IPS DF 6.9 (cell line): ENCODE measurements at places on chromosomes 5 and 9.

DNA sequence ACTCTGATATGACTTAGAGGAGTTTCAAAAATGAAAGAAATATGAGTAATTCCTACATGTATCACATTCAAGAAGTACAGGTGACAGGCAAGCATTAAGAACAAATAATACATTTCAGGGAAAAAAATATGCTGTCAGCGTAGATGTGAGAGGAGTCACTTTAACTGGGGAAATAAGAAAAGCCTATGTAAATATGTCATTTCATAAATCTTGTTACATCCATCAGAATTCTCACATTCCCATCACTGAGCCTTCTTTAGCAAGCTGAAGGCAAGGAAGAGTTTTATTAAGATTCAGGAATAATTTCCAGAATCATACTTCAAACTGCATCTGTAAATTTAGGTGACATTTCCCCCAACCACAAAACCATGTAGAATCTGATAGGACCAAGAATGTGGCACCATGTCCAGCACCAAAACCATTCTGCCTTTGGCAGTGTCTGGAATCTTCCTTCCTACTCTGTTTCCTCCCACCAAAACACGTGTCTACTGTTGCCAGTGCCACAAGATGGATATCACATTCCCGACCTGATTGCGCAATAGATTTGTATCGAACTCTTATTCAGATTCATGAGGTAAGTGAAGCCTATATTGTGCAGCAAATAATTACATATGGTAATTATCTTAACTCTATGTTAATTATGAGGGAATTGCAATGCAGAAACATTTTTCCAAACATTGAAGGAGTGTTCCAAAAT is 690.9 kb downstream of the ISL1 start:
- H3K4me1 ChIP-seq, result no peaks in the 10 kb centered on the region
- H3K4me3 ChIP-seq, result no peak overlapping the region
- no peaks in the 10 kb centered on the region for H3K27me3 ChIP-seq
- no peak for DNase-seq
- no peak overlapping the region for H3K27ac ChIP-seq
- H3K36me3 ChIP-seq, result no peaks in the 10 kb centered on the region

- no peak overlapping the region for H3K4me3 ChIP-seq
- no peaks in the 10 kb centered on the region for H3K4me1 ChIP-seq
- no peaks in the 10 kb centered on the region for H3K27me3 ChIP-seq
Observed at GRCh38 chr5:57754616-57755015, 272.0 kb upstream of the ACTBL2 start.

DNA sequence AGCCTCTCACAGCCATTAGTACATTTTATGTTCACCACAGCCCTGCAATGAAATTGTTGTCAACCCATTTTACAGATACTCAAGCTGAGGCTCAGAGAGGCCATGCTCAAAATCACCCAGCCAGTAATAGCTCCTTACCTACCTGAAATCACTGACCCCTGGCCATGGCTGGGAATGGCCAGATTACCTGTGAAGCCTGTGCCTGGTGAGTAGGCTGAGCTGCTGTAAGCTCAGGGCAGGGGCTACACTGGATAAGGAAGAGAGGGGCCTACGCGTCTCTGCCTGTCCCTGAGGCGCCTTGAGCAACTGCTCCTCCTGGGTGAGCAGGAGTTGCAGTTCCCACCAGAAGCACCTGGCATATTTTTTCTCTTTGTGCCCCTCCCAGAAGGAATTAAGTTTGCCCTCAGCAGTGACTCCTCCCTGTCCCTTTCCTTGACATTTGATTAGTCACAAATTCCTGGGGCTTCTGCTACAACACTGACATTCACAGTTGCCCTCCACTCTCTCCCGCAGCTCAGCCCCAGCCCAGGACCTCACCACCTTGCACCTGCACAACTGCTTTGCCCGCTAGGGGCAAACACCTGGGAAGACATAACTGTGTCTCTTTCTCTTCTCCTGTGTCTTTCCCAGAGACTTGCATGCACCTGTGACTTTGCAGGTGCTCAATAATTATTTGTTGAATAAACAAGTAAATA is 5.7 kb downstream of the CLTB start:
- no peaks in the 10 kb centered on the region for H3K36me3 ChIP-seq
- H3K4me1 ChIP-seq, result no peaks in the 10 kb centered on the region
- no peaks in the 10 kb centered on the region for H3K27me3 ChIP-seq
- H3K27ac ChIP-seq, result no peak overlapping the region
- H3K4me3 ChIP-seq, result no peak overlapping the region

GRCh38 chr5:36602704-36603321 is 3.6 kb upstream of the SLC1A3 start:
- H3K36me3 ChIP-seq, result no peaks in the 10 kb centered on the region
- H3K4me1 ChIP-seq, result no peaks in the 10 kb centered on the region; the same call in 1 of the 2 replicates
- H3K4me3 ChIP-seq, result no peak overlapping the region
- no peak overlapping the region for H3K27ac ChIP-seq
- no peaks in the 10 kb centered on the region for H3K27me3 ChIP-seq

GRCh38 chr5:123115020-123115419 is 26.0 kb downstream of the PRDM6 start:
- no peaks in the 10 kb centered on the region for H3K27me3 ChIP-seq
- peaks cover 3% of the 10 kb centered on the region; the same call in 1 of the 2 replicates for H3K4me1 ChIP-seq
- no peak overlapping the region for H3K27ac ChIP-seq
- H3K36me3 ChIP-seq, result no peaks in the 10 kb centered on the region
- DNase-seq, result no peak

- H3K36me3 ChIP-seq, result no peaks in the 10 kb centered on the region
- H3K27ac ChIP-seq, result no peak overlapping the region
- no peak overlapping the region for H3K4me3 ChIP-seq
Observed at GRCh38 chr5:73387149-73387591, 61.4 kb downstream of the FOXD1 start.

DNA sequence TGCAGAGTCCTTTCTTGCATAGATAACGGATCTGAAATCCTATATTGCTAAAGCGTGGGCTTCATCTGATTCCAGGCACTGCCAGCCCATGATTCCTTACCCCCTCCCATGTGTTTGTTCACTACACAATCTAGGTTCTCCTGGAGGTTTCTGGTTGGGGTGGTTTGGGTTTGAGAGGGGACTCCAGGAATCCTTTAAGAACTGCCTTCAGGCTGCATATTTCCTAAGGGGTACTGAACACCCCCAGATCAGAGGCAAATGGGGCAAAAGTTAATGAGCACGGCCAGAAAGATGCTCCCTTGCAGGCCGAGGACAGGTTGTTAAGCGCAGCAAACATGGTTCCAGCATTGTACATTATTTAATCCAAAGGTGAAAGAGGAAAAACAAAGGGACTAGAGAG is 9.9 kb downstream of the NR2F1 start:
- H3K4me1 ChIP-seq, result peaks cover 6% of the 10 kb centered on the region
- no peak overlapping the region for H3K27ac ChIP-seq
- H3K36me3 ChIP-seq, result no peaks in the 10 kb centered on the region; the same call in 1 of the 2 replicates
- peaks cover 93% of the 10 kb centered on the region for H3K27me3 ChIP-seq

DNA sequence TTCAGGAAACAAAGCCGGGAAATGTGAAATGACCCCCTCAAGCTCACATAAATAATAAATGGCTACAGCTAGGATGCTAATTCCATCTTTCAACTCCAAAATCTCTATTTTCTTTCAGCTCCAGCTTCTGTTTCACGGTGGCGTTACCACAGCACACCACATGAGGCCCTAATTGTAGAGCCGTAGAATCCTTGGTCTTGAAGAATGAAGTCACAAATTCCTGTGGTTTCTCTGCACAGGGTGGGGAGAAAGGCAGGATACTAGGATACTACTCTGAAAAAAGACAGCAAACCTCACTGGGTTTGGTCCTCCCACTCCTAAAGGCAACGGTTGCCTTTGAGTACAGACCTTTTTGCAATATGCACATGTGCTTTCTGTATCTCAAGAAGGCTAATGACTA is 13.9 kb upstream of the RARS1 start:
- H3K4me3 ChIP-seq, result no peak overlapping the region
- H3K27ac ChIP-seq, result no peak overlapping the region
- H3K4me1 ChIP-seq, result no peaks in the 10 kb centered on the region

DNA sequence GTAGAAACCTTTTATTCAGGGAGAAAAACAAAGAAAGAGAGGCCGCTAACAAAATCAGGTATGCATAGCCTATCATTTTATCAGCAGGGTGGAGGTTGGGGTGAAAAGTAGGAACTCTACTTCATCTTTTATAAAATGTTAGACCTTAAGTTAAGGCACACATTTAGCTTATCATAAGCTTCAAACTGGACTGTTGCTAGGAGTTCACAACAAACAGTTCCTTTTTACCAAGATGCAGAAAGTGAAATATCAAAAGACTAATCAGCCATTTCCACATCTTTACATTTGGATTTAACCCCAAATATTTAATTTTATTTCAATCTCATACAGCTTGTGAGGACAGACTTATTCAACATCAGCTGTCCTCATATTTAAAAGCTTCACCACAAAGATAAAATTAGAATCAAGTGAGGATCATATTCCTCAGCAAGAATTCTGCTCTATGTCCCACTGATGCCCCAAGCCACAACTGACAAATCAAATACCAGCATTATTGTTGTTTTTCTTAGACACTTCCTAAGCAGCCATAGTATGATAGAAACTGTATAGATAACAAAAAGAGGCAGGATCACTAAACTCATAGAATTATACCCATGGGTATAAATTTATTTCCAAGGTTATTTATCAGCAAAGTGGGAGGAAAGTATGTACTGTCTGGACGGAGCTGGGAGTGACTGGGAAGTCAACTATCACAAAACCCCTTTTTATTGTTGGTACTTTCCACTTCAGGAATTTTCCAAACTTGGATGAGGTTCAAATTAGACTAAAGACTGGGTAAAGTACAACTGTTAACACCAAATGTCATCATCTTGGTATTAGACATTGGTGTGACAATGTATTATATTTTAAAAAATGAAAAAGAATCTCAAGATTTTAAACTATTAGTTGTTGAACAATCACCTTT is 29.9 kb upstream of the MYOT start:
- DNase-seq, result no peak
- no peak overlapping the region for H3K27ac ChIP-seq
- H3K27me3 ChIP-seq, result no peaks in the 10 kb centered on the region
- peaks cover 1% of the 10 kb centered on the region; the same call in 1 of the 2 replicates for H3K4me1 ChIP-seq

DNA sequence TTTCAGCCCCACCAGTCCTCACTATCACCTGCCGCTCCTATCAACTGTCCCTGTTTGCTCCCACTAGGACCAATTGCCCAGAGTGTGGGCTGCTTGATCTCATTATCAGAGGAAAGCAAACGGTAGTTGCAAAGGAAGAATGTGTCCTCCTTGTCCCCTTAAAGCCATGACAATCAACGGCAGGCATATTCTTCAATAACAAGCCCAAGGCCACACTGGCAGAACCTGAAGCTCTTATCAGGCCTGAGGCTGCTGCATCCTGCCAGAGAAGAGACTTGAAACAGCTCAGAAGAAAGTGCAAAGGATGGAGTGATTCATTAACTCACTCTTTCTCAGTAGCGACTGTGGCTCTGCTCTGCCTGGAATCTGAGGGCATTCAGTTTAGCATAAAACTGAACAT is 39.2 kb upstream of the MAN2A1 start:
- no peak overlapping the region for H3K4me3 ChIP-seq
- H3K27ac ChIP-seq, result no peak overlapping the region
- H3K36me3 ChIP-seq, result no peaks in the 10 kb centered on the region
- no peaks in the 10 kb centered on the region for H3K4me1 ChIP-seq

DNA sequence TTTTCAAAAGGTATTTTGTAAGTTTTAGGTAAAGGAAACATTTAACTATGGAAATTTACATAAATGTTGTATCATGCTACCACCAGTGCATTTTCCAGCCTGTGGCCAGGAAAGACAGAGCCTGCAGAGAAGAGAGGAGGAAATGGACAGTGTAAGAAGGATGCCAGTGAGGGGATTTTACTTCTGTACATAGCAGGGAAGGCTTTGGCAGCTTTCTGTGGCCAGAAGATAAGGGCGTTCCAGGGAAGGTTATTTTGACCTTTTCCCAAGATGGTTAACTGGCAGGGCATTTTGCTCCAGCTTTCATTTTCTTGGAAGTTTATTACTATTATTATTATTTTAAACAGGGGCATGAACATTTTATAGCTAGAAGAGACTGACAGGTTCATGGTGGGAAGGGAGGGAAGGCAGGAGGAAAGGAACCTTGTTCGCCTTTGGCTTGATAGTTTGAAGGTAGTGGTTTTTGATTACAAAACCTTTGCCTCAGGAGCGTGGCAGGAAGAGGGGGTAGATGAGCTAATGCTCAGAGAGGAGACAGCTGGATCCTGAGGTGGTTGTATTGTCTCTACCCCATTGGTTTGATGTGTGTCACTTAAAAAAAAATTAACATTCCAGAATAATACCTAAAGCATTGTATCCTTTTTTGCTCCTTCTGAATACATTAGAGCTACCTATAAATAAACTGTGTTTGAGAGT is 4.1 kb downstream of the ISOC1 start:
- no peaks in the 10 kb centered on the region for H3K36me3 ChIP-seq
- H3K27me3 ChIP-seq, result no peaks in the 10 kb centered on the region
- DNase-seq, result no peak
- H3K27ac ChIP-seq, result no peak overlapping the region
- no peak overlapping the region for H3K4me3 ChIP-seq

GRCh38 chr9:137044502-137045177 is 1.3 kb downstream of the NPDC1 start:
- no peak for DNase-seq
- no peaks in the 10 kb centered on the region; the same call in 1 of the 2 replicates for H3K36me3 ChIP-seq
- H3K4me3 ChIP-seq, result peak overlapping the region; percentile 62; the same call in 1 of the 2 replicates
- no peak overlapping the region for H3K27ac ChIP-seq
- peaks cover 5% of the 10 kb centered on the region; the same call in 1 of the 2 replicates for H3K4me1 ChIP-seq
- peaks cover 10% of the 10 kb centered on the region; the same call in 1 of the 2 replicates for H3K27me3 ChIP-seq

GRCh38 chr9:87834357-87834756 is 48.3 kb upstream of the SPATA31E1 start:
- no peaks in the 10 kb centered on the region for H3K27me3 ChIP-seq
- no peak overlapping the region for H3K27ac ChIP-seq
- no peaks in the 10 kb centered on the region for H3K36me3 ChIP-seq
- H3K4me3 ChIP-seq, result no peak overlapping the region

DNA sequence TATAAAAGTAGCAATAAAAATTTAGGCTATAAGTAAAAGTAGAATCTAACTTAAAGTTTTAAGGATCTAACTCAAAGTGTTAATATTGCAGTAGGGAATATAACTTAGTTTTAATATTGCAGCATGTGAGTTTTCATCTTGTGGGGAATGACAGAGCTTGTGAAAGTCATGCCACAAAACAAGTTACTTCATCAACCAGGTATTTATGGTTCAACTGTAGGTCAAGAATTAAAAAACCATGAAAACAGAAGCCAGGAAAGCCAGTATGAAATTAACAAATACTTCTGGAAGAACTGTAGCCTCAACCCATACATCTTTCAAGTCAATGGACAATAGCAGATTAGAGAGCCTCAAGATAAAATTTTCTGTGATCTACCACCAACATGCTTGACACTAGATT is 19.0 kb downstream of the HMGCS1 start:
- peaks cover 20% of the 10 kb centered on the region for H3K36me3 ChIP-seq
- H3K27me3 ChIP-seq, result no peaks in the 10 kb centered on the region
- no peak for DNase-seq
- H3K27ac ChIP-seq, result no peak overlapping the region
- no peaks in the 10 kb centered on the region for H3K4me1 ChIP-seq

DNA sequence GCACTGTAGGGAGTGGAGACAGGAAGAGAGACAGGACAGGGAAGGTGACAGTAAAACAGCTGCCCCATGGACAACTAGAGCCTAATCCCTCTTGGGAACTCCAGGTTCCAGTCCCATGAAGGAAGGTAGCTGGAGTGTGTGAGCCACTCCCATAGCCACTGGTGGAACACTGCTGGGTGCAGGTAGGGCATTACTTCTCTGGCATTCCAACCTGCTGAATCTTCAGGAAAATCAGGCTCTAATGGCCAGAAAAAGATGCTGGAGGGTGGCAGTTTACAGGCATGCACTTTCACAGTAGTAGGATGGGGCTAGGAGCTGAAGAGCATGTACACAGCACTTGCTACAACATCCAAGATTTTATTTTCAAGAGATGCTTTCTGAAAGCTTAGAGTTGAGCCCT is 259.4 kb downstream of the AUH start:
- H3K27me3 ChIP-seq, result no peaks in the 10 kb centered on the region
- H3K4me3 ChIP-seq, result no peak overlapping the region
- no peak for DNase-seq
- H3K4me1 ChIP-seq, result no peaks in the 10 kb centered on the region
